ENCODE measurements at places on chromosomes 2 and 18. TPM values are rescaled to one million over a fixed set of nuclear protein-coding genes. Genes with fewer than 3 reads are reported as not detected.

- DNase-seq: no peak
Observed at GRCh38 chr2:172836347-172836821, 100.7 kb downstream of the RAPGEF4 start.

DNA sequence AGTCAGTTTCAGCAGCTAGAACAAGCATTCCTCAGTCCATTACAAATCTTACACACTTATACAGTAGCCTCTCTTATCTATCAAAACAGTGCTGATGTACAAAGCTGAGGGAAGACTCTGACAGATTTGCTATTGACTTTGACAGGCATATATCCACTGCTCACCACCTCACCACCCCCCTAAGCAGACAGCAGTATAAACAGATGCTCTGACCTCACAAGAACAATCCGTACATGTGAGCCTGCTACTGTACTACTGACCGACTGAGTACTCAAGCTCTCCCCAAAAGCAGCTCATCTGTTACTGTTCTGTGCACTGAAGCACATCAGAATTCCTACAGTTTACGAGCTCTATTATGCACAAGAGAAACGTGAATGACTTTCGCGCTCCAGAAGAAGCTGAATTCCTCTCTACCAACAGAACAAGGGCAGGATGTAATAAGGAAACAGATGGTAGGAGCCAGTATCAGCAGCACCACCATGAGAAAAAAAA lies 95.6 kb upstream of the PDE1A start:
- peak; percentile 13 for DNase-seq

DNA sequence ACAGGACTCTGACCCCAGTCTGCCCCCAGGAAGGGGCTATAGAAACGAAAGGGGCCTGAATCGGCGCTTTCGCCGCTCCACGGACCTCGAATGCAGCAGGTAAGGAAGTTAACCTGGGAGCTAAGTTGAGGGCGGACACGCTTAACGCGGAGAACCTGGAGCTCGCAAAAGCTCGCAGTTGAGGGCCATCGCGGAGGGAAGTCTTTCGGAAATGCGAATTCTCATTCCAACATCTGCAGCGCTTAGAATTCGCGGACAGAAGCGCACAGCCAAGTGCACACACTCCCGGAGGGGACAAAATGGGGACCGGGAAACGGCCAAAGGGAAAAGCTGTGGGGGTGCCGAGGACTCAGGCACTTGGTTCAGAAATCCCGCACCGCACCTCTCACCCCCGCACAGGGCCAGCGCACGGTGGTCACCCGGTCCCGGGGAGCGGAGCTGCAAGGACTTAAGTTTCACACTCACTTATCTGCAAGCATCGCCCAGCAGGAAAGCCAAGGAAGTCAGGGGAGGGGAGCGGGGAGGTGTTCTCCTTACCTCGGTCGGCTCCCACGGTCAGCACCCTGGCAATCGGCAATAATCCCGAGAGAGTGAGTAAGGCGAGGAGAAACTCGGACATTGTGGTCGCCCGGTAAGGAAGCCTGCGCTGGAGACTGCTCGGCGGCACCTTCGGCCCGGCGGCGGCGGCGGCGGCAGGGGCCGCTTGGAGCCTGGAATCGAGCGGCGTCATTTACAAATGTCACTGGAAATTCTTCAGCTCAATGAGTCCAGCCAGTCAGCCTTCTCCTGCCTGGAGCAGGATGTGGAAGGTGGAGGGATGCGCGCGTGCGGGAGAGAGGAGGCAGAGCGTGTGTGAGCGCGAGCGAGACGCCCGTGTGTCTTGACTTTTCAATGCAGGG lies 456 bp downstream of the LRP1B start:
- DNase-seq: no peak

DNA sequence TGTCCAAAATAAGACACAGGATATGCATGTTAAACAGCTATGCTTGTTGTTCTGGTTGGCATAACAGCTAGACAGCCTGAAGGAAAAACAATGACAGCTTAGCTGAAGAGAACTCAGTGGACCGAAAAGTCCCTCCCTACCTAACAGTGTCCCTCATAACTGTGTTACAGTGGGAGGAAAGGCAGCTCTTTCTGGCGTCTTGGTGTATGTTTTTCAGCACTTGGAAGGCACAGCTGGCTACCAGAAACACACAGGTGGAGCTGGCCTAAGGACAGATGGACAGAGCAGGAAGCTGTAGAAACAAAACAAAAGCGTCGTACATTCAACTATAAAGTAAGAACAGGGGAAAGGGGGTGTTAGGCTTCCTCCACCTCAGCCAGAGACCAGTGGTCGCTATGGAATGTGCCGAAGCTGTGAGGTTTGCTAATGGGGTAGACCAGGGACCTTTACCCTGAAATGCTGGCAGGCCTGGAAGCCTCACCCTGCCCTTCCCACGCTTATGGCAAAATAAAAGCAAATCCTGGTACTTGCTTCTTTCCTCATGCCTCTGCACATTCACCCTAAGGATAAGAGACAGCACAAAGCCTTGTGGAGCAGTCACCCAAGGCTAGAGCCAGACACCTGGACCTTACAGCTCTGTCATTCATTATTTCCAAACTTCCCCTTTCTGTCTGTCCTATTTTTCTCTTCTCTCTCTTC lies 103.5 kb upstream of the TRIB2 start:
- no peak for DNase-seq

DNA sequence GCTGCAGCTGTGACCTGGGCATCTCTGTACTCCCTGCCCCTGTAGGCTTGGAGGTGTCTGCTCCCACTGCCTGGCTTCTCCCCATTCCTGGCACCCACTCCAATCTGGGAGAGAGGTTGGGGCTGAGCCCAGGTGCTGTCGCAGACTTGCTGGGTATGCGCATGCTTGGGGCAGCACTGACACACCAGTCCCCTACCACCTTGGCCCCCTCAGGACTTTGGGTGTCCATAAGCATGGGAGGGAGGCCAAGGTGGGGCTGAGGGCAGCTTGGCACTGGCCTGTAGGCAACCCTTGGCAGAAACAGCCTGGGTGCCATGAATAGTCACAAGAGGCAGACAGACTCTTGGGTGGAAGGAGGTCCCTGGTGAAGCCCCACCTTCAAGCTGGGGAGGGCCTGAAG lies 136.8 kb downstream of the QPCT start:
- DNase-seq: no peak

DNA sequence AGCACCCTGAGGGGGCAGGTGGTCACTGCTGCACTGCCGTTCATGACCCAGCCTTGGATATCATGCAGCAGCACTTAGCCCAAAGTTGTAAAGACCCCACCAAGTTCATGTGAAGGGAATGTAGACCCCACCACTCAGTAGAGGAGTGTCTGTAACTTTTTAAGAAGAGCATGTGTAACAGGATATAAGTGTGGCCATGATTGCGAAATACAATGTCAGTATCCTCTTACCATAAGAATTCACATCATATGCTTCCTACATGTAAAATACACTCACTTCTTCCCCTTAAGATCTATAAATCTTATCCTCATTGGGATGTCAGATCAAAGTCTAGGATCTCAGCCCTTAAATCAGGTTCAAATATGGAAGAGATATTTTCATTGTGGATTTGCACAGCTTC lies 276.9 kb downstream of the PTPRM start:
- no peak for DNase-seq

- no peak for DNase-seq
Observed at GRCh38 chr2:25537526-25537925, 135.9 kb downstream of the DTNB start.

- no peak for DNase-seq
Observed at GRCh38 chr2:198065322-198065721, 260.9 kb downstream of the PLCL1 start.

DNA sequence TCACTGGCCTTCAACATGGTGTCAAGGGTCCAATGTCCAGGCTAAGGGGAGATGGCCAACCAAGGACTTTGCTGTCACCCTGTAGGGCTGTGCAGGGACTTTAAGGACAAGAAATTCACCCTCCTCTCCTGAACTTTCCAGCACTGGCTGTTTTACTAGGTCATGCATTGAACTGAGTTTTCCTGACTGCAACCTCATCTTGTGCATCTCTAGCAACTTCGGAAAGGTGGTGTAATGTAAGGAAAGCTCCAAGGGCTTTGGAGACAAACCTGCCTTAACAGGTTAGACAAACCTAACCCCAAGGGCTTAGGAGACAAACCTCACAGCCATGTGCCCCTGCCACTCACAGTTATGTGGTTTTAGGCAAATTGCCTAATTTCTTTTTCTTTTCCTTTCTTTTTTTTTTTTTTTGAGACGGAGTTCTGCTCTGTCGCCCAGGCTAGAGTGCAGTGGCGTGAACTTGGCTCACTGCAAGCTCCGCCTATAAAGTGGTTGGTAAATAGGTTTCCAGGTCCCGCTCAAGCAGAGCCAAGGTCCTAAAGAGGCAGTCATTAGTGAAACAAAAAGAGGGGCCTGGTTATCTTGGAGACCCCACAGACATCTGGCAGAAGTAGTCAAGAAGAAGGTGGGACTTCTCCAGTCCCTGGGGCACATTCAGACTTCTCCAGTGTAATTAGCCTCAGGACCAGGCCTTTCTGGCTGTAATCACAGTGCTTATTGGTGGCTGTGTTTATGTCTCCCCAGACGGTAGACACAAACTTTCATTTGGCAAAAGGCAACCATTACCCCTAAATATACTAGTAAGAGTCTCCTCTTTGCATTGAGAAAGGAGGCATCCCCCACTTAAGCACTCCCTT lies 37.6 kb upstream of the PMAIP1 start:
- no peak for DNase-seq

- DNase-seq: no peak
Observed at GRCh38 chr2:44061876-44062275, 66.1 kb upstream of the LRPPRC start.

- DNase-seq: no peak
Observed at GRCh38 chr2:9694661-9695234, 64.0 kb upstream of the YWHAQ start.

DNA sequence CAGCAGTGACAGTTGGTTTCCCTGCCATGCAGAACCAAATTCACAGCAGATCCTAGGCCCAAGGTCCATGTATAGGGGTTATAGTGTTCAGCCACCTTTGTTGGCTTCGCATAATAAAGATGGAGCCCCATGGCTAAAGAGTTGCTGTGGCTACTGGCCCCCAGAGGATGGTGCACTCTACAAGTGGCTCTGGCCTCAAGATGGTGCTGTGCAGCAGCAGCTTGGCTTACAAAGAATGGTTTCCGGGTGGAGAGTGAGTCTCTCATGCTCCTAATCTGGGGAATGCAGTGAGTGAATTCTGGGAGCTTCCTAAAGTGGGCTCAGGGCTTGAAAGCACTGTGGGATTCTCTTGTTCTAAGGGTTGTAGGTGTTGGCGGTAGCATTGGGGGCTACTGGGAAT lies 1199.7 kb downstream of the CNTNAP5 start:
- DNase-seq: no peak

DNA sequence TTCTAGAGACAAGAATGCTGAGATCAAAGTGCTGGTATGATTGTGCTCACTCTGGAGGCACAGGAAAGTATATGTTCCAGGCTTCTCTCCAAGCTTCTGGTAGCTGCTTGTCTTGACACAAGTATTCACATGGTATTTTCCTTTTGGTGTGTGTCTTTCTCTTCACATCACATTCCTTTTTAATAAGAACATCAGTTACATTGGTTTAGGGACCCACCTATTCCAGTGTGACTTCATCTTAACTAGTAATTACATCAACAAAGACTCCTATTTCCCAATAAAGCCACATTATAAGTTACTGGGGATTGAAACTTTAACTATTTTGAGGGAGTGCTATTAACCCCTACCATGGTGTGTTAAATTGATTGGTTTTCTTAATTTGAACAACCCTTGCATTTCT lies 119.1 kb downstream of the FSIP2 start:
- DNase-seq: no peak

GRCh38 chr18:38368246-38368645 lies 802.6 kb upstream of the CELF4 start:
- DNase-seq: no peak

- no peak for DNase-seq
Observed at GRCh38 chr2:161844822-161845221, 220.6 kb downstream of the SLC4A10 start.

DNA sequence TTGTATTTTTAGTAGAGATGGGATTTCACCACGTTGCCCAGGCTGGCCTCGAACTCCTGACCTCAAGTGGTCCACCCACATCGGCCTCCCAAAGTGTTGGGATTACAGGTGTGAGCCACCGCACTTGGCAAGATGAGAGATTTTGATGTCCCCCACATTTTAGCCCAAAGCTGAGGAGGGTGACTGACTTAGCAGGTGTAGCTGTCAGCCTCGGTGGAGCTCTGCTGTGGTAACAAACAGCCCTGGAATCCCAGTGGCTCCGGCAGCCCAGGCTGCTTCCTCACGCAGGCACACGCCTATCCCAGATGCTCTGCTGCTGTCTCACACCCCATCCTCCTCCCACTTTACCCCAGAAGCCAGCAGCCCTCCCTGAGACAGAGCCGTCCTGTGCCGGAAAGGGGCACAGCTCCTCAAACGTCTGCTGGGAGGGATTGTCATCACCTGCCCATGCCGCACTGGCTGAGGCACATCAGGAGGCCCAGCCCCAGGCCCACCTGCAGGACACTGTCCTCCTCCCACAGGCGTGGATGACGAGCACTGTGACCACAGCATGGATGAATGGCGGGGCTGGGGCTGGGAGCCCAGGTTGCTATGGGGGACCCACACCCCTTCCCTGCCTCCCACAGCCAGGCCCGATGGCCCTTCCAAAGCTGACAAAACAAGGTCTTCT lies 10.6 kb upstream of the BOK start:
- DNase-seq: no peak

GRCh38 chr2:10584843-10585475 lies 104.8 kb downstream of the NOL10 start:
- DNase-seq: no peak

DNA sequence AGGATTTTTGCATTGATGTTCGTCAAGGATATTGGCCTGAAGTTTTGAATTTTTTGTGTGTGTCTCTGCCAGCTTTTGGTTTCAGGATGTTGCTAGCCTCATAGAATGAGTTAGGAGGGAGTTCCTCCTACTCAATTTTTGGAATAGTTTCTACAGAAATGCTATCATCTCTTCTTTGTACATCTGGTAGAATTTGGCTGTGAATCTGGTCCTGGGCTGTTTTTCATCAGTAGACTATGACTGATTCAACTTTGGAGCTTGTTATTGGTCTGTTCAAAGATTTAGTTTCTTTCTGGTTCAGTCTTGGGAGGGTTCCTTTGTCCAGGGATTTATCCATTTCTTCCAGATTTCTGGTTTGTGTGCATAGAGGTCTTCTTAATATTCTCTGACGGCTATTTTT lies 166.7 kb downstream of the ST6GAL2 start:
- no peak for DNase-seq

Gene GKN1
- not detected for total RNA-seq

Gene POTEI
- not detected for total RNA-seq

Gene MATN3
- total RNA-seq: not detected

Gene TACR1
- not detected for total RNA-seq

Gene ALPI
- not detected for total RNA-seq

Gene TMEM198
- 0.76 TPM for total RNA-seq

Gene SCYGR7
- total RNA-seq: not detected

Gene COL4A4
- total RNA-seq: 0.03 TPM

Gene SLC20A1
- 93.5 TPM for total RNA-seq

Gene PAX3
- not detected for total RNA-seq

Gene ATP8B1
- total RNA-seq: not detected

Gene C2orf81
- total RNA-seq: 7.5 TPM

Gene LONRF2
- total RNA-seq: 0.06 TPM

Gene PDCD1
- total RNA-seq: 6.2 TPM

Gene PFN4
- not detected for total RNA-seq

Measured in CD4-positive, alpha-beta memory T cell (primary cell).